ENCODE measurements at places on chromosomes 13 and 19.

DNA sequence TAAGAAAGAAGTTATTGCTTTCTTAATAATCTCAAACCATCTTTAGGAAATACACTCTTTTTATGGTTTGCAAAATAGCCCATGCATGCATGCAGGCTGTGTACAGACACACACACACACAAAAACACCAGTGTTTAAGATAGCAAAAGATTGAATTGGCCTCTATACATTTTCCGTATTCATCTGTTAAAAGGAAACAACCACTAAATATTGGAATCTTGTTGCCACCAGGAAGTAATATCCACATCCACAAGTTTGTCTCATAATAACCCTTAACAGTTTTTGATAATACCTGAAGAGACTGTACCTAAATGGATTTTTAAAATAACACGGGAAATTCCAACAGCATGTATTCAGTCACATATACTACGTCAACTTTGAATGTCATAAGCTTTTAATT, 7.3 kb upstream of the MAB21L1 start:
- DNase-seq: no peak

DNA sequence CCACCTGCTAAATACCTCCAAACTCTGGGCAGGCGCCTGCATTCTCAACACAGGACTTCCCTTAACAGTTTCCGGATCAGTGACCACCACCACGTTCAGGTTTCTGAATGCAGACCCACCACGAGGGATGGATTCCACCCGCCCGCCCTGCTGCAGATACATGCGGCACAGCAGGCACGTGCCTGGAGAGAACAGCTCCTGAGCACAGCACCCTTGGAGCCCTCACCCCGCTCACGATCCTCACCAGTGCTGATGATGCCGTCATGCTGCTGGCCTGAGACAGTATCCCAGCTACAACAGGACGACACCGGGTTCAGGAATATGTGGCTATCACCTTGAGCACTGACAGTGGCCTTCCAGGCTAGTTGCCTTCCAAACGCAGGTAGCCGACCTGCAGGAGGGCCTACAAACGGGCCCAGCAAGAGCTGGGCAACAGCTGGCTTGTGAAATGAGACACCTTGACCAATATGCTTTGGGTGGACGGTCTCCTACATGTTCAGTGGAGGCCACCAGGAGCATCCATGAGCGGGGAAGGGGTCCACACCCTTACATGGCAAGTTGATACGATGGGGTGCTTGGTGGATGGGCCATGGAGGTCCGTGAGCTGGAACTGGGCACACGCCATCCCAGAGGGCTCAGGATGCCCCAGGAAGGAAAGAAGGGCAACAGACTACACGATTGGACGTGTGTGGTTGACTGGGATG, 9.9 kb upstream of the QTRT1 start:
- no peak for DNase-seq

- DNase-seq: no peak
Measured at GRCh38 chr13:113643593-113643992, 14.4 kb downstream of the ATP4B start.

DNA sequence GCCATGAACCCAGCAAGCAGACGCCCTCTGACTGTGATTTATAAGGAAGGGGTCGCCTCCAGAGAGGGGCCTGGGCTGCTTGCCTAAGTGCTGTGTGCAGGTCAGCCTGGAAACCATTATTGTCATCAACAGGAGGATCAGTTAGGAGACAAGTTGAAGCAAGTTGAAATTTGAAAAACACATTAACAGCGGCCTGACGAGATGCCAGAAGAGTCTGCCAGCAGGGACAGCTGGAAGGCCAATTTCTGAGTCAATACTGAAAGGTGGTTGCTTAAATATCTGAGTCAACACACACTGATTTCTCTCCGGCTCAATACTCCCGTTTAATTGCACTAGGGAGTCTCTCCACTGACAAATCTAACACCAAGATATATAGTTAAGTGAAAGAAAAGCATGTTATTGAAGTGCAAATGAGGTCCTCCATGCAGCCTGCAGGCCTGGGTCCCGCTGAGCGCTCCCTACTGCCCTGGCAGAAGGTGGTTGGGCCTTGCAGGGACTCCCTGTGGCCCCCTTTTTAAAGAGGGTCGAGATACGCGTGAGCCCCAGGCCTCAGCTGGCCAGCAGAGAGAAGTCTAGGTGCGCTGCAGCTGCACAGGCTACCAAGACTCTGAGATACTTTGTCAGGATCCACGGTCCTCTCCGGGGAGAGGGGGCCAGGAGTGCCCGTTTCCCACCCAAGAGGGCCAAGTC, 91.1 kb downstream of the RNASEH2B start:
- no peak for DNase-seq

- no peak for DNase-seq
Measured at GRCh38 chr13:111042661-111043226, 72.4 kb upstream of the ARHGEF7 start.

DNA sequence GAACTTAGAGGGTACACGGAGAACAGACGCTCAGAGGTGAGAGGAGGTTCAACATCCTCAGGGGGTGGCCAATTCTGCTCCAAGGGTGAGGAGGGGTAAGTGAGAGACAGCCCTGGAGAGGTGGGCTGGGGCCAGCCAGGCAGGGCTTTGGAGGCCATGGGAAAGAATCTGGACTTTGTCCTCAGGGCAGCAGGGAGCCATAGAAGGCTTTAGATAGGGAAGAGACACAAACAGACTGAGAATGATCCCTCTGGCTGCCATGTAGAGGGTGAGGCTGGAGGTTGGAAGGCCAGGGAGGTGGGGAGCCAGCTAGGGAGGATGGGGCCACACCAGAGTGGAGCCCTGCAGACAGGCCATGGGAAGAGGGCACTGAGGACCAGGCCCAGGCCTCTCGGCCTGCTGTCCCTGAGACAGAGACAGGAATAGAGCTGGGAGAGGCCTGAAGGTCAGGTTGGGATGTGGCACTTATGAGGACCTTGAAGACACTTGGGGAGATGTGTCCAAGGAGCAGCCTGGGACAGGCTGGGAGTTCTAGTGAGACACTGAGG, 29.2 kb upstream of the CCNP start:
- DNase-seq: no peak

- DNase-seq: peak; percentile 5
Measured at GRCh38 chr13:25679159-25679558, 307.4 kb downstream of the ATP8A2 start.

DNA sequence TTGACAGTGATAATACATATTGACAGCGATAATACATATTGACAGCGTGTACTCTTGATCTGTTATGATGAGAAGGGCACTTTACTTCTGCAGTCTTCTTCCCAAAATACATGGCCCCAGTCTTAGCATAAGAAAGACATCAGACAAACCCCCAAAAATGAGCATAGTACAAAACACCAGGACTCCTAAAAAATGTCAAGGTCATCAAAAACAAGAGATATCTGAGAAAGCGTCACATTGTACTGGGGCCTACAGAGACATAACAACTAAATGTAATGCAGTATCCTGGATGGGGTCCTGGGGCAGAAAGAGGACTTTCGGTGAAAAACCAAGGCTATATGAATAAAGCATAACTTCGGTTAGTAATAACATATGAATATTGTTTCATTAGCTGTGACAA, 731.5 kb upstream of the SGCG start:
- no peak for DNase-seq

DNA sequence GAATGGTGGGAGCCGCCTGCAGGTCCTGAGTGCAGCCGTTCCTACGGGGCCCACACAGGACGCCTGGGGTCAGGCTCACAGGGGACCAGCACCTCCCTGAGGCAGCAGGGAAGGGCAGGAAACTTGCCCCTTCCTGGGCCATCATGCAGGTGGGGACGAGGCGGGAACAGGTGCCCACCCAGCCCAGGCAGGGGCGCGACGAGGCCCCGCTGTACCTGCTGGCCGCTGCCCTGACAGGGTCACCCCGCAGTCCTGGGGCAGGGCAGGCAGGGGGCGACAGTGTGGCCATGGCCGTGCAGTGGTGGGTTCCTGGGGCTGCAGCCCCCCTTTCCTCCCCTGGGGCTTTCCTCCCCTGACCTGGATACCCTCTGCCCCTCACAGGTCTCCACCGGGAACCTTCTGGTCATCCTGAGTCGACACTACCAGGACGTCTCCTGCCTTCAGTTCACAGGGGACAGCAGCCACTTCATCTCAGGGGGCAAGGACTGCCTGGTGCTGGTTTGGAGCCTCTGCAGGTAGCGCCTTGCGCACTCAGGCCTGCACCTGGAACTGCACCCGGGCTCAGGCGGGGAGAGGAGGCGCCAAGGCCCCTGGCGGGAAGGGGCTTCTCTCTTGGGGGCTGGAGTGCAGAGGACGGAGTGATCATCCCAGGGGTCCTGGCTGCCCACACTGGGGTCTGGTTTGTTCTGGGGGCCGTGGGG, 5.4 kb downstream of the WDR18 start:
- no peak for DNase-seq

DNA sequence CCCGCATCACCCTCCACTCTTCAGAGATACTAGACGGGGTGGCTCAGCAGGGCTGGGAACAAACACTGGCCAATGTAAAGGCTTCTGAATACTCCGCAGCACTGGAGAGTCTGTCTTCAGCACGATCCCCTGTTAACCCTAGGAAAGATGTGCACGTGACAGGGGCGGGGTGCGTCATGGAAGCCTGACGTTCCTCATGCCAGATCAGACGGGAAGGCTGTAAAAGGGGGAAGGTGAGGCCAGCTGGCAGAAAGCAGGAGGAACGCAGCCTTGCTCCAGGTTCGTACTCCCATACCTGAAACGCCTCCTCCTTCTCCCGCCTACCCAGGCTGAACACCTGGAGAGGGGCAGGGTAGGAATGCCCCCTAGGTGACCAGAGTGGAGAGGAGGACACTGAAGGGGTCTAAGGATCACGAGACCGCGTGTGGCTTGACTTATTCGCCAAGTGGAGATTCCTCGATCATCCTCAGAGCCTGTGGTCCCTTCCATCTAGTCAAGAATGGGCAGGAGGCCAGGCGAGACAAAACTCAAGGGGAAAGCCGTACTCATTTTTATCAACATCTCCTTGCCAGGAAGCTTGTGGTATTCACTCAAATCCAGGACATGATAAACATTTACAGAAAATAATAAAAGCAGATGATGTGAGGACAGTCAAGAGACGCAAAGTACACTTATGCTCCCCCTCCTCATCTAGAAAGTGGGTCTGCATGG, 18.2 kb upstream of the FFAR2 start:
- DNase-seq: no peak

DNA sequence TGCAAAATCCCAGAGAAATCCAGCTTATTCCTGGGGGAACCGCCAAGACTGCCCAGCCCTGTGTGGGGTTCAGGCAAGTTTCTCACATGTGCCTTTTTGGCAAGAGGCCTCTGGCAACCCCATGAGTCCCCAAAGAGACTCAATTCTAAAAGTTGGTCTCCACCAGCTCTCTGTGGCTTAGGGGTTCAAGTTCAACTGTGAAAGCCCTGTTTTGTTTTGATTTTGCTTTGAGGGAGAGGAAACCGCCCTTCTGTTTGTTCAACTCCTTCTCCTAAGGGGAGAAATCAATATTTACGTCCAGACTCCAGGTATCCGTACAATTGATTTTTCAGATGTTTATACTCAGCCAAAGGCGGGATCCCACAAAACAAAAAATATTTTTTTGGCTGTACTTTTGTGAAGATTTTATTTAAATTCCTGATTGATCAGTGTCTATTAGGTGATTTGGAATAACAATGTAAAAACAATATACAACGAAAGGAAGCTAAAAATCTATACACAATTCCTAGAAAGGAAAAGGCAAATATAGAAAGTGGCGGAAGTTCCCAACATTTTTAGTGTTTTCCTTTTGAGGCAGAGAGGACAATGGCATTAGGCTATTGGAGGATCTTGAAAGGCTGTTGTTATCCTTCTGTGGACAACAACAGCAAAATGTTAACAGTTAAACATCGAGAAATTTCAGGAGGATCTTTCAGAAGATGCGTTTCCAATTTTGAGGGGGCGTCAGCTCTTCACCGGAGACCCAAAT, 583 bp upstream of the LDLR start:
- DNase-seq: peak; percentile 37

DNA sequence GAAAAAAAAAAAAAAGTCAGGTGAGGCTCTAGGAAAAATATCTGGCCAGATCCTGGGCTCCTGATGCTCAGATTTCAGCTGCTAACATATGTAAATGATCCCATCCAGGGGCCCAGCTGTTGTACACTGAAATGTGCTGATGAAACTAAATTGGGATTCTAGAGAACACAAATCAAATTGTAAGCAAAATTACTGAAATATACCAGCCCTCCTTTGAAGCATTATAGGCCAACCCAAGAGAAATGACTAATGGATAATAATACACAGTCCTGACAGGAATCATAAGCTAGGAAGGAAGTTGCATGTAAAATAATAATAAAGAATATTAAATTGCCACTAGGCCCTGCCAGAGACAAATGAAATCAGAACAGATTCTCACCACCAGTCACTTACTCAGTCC, 17.8 kb downstream of the KCTD12 start:
- DNase-seq: no peak
